HCT116 (cell line): ENCODE measurements at places on chromosomes 6 and 20.

DNA sequence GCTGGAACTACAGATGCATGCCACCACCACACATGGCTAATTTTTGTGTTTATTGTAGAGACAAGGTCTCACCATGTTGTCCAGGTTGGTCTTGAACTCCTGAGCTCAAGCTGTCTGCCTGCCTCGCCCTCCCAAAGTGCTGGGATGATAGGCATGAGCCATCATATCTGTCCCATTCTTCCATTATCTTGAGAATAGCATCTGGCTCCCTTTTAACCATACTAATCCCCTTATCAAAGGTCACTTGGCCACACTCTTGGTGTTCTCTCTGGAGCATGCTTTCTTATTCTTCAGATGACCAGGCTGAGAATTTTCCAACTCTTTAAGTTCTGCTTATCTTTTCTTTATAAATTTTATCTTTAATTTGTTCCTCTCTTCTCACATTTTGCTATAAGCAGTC, 15.9 kb upstream of the TRERF1 start:
- no peak for DNase-seq

DNA sequence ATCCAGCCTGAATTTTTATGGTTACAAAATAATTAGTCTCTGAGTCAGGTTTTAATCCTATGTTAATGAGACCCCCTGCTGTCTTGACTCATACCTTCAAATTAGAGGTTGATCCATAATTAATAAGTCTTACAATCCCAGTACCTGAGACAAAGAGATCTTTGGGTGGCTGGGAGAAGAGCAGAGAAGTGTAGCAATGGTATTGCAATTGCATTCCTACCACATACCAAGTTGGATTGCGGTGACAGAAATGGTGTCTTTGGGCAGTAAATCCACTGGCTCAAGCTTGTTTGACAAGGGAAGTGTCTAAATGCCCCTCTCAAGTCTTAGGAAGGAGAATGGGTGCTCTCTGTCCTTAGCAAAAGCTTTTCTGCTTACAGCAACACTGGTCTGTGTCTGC, 150.4 kb downstream of the BTBD3 start:
- DNase-seq, result no peak

DNA sequence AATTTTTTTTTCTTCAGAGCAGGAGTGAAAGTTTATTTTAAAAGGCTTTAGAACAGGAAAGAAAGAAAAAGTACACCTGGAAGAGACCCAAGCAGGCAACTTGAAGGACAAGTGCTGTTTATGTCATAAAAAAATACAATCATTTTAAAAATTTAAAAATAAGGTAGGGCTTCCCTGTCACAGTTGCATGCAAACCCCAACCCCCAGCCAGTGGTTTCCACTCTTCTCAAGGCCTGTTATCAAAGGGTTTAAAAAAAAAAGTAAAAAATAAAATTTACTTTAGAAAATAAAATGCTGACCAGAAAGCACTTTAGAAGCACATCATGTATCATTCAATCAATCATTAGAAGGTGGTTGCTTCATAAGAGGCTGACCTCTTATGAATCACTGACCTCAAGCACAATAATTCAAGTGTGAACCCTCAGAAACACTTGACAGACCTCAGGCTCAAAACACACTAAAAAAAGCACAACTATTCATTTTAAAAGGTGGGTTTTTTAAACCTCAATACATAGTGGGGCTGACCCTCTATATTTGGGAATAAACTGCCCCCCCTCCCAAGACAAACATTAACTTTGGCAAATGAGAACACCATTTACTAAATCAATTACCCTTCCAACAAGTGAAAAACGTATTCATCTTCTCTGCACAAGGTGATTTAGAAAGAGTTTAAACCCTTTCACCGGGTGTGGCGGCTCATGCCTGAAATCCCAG, 15.6 kb downstream of the ILRUN start:
- DNase-seq, result peak; percentile 27

GRCh38 chr6:142470421-142470820, 168.6 kb downstream of the ADGRG6 start:
- no peak for DNase-seq

- no peak for DNase-seq
Observed at GRCh38 chr6:19806971-19807396, 30.2 kb upstream of the ID4 start.

DNA sequence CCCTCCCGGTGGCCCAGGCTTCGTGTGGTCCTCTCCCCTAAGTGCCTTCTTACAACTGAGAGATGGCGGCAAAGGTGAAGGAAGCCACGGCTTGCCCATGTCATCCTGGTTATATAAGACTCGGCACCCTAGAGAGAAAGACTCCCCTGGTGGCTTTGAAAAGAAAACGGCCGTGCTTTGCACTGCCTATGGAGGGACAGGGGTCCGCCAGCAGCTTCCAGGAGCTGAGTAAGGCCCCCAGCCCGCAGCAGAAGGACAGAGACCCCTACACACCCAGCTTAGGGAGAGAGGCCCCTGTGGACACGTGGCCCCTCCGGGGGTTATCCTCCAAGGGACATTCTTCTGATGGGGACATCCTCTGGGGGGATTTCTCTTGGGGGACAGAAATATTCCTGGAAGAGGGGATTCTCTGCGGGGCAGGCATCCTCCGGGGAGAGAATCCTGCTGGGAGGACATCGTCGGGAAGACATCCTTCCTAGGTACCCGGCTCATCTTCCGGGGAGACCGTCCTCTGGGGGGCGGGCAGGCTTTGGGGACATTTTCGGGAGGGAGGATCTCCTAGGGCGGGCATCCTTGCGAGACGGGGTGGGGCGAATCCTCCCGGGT, 511 bp upstream of the OGFR start:
- DNase-seq, result no peak

- DNase-seq, result no peak
Observed at GRCh38 chr6:2917065-2917464, 14.0 kb upstream of the SERPINB9 start.

DNA sequence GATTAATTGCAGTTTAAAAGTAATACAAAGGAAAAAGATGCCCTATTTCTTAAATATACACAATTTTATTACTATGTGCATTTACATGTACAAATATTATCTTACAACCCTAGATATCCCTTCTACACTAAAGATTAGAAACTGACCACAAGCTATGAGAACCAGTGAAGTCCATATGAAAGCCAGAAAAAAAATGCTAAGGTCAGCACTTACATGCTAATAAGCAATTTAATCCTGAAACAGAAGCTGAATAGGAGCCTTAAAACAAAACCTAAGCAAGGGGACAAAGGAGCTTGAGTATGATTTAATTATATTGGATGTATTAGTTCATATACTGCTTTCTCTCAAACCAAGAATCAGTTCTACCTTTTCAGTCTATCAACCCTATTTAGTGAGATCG, 14.2 kb downstream of the CEP162 start:
- no peak for DNase-seq

DNA sequence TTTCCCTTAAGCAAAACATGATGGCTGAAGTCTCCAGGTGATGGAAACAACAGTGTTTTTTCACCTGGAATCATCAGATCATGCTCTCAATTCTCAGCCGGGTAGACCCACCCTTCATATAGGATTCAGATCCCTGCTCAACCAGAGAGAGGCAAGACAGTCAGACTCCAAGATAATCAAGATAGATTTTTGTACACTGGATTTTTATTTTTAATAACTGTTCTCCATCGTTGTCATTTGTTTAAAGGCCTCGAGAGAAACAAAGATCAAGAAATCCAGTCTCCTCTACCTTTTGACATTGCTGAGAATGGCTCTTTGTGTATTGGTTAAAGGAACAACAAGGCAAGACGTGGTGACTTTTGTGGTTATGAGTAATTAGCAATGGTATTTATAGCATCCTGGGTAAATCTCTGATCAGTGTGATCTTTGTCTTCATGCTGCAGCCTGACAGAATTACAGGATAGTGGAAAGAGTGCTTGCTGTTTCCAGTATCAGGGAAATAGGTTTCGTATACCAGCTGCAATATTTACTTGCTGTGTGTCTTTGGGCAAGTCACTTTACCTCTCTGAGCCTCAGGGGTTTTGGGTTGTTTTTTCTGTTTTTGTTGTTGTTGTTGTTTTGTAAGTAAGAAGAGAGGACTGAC, 29.9 kb downstream of the ID4 start:
- DNase-seq, result peak; percentile 71

GRCh38 chr20:24206995-24207394, 218.4 kb upstream of the GGTLC1 start:
- no peak for DNase-seq

GRCh38 chr6:36577301-36577700, 16.9 kb upstream of the SRSF3 start:
- DNase-seq, result peak; percentile 33

GRCh38 chr6:73955800-73956199, 259.8 kb downstream of the CD109 start:
- no peak for DNase-seq

- no peak for DNase-seq
Observed at GRCh38 chr6:154441995-154442310, 68.5 kb downstream of the CNKSR3 start.

GRCh38 chr6:135358985-135359384, 138.6 kb downstream of the AHI1 start:
- DNase-seq, result no peak

DNA sequence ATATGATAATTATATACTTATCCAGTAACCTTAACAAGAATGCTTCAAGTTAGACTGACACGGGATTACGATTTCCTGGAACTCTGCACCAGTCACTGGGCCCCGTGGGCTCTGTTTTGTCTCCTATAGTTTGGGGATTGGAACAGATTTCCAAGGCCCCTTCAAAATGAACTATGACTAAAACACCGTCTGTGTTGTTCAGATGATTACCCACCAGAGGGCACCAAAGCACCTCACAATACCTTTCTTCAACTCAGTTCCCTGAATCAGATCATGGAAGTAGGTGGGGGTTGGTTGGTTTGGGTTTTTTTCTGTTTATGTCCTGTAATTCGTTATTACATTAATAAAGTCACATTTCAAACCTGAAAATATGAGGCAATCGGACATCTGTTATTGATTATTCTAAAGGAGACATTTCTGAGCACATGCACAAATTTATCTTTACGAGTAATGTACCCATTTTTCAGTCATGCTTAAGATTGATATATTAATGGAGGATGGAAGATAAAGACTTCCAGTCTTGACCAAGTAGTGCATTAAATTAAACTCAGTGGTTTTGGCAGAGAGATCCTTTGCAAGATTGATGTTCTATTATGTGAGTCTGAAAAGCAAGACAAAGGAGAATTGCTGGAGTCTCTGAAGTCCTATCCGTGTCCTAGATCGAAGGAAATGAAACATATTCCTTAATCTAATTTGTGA, 112.0 kb upstream of the COL21A1 start:
- DNase-seq, result peak; percentile 72

DNA sequence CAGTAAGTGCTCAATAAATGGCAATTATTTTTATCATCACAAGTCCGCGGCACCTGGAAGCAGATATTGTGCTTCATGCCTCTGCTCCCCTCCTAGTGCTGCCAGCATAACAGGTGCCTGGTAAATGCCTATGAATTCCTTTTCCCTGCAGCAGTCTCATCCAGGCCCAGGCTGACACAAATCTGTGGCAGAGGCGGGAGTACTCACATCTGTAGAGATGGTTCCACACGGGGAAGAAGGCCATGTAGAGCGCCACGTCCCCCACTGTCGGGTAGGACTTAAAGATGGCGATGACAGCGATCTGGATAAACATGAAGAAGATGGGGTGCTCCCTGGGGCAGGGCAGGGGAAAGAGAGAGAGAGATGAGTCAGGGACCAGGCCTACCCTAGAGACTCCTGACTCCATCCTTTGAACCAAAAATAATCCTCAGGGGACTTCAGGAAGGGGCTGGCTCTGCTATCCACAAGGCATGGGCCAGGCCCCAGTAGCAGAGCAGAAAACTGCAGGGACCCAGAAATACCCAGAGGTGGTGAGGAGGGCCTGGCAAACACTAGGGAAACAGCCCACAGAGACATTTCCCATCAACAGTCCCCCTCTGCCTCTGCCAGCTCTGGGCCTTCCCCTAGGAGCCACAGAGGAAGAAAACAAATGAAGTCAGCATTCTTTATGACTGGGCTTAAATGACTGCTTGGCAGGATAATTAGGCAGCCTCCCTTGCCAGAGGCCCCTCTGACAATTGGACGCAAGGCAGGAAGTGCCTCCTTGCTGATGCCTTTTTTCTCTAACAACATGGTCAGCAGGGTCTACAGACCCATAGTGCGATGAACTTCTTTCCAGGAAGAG, 23.0 kb downstream of the MAP1LC3A start:
- DNase-seq, result no peak

- DNase-seq, result no peak
Observed at GRCh38 chr6:37801605-37801940, 18.0 kb upstream of the ZFAND3 start.

GRCh38 chr6:113758826-113759574, 98.1 kb upstream of the MARCKS start:
- DNase-seq, result no peak

DNA sequence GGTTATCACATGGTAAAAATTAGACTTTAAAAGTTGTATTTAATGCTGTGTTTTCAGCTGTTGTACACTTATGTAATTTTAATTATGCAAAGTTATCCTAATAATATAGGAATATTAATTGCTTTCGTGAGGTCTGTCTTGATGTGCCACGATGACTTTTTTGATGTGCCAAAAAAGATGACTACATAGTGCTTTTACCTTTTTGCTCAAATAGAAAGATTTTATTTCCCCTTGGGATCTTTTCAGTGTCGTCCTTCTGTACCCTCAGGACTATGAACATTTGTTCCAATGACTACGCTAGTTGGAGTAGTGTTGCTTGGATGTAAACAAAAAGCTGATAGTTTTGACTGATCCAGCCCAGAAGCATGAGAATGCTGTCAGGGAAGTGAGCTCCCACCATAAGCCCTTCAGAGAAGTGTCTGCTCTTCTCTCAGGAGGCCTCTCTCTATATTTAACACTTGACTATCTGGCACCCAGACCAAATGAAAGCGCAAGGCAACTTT, 1.2 kb upstream of the CD164 start:
- DNase-seq, result no peak

DNA sequence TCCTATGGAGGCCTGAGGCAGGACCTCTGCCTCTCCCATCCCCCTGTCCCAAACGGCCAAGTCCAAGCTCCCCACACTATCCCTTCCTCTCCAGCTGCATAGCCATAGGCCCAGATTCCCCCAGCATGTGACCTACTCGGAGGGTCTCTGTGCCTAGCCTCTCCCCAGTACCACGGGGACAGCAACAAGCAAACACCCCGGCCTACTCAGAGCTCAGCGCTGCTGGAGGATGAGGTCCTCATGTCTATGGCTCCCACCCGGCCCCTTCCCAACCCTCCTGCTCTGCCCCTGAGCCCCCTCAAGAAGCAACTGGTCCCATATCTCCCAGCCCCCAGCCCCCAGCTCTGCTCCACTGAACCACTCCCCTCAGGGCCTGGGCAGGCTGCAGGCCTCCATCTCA, 24.2 kb downstream of the RNASET2 start:
- DNase-seq, result no peak

DNA sequence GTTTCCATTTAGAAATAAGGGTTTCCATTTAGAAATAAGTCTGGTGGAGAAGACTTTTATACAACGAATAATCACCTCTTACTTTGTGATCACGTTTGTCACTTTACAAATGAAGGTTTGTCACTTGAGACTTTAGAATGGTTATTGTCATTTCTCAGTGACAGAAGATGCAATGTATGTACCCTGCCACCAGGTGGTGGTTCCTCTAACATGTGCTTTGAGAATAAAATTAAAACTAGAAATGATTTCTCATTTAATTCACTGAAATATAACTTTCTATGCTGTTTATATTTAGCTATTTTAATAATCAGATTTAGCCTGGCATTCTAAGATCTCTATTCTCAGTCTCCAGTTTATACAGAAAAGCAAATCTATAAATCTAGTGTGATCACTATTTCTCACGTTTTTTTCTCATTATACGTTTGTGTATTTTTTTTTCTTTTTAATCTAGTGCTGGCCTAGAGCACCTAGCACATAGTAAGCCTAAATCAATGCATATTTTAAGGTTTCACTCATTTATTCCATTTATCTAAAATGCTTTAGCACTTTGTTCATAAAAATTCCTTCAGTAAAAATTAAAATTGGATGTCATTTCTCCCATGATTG, 57.4 kb upstream of the TFAP2D start:
- DNase-seq, result no peak
